Stimulated activated CD8-positive, alpha-beta memory T cell treated with anti-CD3 and anti-CD28 coated beads, Interleukin-2, amount 100 ng/mL, for 1 hour (primary cell): ENCODE measurements at places on chromosomes 3 and 15.
A peak's percentile ranks its signal among the peaks of the same experiment; 100 is the strongest.

GRCh38 chr15:84804005-84804900 is 12.9 kb upstream of the ALPK3 start:
- DNase-seq, result no peak

GRCh38 chr3:62562017-62562416 is 188.7 kb upstream of the FEZF2 start:
- no peak for DNase-seq

GRCh38 chr3:52857864-52858263 is 23.0 kb upstream of the MUSTN1 start:
- no peak for DNase-seq

GRCh38 chr3:171385086-171385485 is 75.1 kb downstream of the TNIK start:
- DNase-seq, result no peak

DNA sequence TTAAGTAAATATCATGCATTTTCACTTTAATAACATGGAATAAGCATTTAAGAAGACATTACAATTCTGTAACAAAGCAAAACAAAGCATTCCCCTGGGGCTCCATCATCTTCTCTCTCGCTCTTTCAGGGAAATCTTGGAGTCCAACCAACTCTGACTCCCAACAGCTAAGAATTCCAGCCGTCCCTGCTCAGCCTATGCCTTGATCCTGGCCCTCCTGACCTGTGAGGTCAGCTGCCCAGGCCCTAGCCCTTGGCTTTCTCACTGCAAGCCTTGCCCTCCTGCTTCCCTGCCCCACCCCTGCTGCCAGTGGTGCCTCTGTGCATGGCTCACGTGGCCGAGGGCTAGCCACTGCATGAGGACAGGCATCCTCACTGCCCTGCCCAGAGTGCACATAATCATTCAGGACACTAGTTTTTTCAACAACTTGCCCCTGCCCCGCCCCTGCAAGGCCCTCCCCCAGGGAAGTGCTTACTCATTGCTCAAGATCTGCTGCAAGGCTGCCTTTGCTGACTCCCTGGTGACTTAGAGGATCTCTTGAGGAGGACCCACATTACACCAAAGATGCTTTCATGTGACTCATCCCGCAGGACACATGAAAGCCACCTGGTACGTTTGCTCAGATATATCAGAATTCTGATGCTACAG is 37.6 kb downstream of the MTMR10 start:
- DNase-seq, result no peak

- no peak for DNase-seq
Observed at GRCh38 chr15:75727031-75727531, 14.4 kb upstream of the CSPG4 start.

DNA sequence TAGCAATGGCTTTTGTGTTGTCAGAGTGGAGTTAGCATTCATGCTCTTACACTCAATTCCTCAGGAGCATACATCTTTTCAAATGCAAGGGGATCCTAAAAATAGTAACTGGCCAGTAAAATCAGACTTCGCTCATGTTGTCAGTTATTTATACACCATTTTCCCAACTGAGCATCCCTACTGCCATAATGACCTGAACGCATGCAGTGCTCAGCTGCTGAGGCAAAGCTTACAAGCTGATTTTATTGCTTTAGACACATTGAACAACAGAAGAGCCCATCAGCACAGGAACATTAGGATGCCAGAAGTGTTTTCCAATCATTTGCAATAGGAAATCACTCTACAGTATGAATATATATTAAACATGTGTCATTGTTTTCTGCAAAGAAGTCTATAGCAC is 689.7 kb upstream of the BCHE start:
- no peak for DNase-seq

DNA sequence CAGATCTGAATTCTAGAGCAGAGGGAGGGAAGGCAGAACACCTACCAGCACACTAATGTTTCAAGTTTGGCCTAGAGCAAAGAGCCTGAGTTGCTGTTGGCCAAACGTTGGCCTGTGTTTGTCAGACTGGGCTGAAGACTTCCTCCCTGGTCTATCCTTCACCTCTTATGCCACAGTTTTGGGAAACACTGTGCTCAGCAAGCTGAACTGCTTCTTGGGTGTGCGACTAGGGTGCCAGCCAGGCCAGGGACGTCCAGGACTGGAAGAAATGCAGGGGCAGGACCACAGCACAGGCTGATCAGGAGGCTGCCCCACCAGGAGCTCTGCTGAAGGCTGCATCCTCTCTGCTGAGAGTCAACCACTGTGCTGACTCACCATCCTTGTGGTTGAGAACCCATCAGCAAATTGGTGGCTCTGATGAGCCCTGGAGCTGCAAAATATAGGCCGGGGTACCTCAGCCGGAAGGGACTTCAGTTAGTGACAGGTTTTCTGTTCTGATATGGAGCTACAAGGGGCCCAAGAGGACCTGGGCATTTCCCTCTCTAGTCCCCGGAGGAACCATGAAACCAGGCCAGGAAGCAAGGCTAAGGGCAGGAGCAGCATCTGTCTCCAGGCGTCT is 131.6 kb upstream of the RASGRP1 start:
- peak; percentile 43 for DNase-seq

- DNase-seq, result no peak
Observed at GRCh38 chr3:197183582-197183981, 114.8 kb downstream of the DLG1 start.
